Fibroblast of skin of right quadriceps (primary cell): ENCODE measurements at places on chromosomes 1 and 21.

DNA sequence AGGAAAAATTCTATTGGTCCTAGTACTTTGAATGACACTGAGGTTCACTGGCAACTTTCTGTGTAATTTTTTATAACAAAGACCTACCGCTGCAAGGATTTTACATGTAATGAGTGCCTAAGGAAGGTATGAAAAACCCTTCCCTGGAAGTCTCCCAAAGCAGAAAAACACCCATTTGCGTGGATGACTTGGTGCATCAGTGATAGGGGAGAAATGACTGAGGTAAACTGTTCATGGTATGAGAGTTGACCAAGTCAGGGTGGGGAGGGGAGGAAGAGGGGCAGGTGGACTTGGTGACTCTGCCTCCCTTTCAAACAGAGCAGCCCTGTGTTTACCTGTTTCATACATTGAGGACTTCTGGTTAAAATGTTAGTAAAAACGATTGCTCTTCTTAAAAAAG, 78.8 kb upstream of the IPO9 start:
- DNase-seq = no peak

DNA sequence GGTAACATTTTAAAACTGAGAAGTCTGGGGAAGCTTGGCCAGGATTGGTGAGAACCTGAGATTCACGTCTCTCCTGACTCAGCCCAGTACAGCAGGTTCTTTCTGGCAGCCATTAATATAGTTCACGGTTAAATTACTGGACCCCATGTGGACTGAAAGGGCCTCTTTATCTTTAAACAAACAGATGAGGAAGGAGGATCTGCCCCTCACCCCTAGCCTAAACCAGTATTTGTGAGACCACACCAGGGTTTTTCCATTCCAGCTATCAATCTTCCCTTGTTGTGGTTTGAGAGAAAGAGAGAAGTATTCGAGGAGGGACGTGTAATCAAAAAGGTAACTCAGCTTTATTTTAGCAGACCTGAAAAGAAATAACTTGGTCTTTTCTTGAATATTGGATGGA, 137.1 kb downstream of the PROX1 start:
- no peak for DNase-seq

GRCh38 chr21:44696572-44696971, 400 bp upstream of the KRTAP10-12 start:
- no peak for DNase-seq

GRCh38 chr1:161497961-161498360, 7.3 kb upstream of the FCGR2A start:
- DNase-seq = no peak

- DNase-seq = no peak
Measured at GRCh38 chr1:3054474-3054873, 14.5 kb upstream of the PRDM16 start.

DNA sequence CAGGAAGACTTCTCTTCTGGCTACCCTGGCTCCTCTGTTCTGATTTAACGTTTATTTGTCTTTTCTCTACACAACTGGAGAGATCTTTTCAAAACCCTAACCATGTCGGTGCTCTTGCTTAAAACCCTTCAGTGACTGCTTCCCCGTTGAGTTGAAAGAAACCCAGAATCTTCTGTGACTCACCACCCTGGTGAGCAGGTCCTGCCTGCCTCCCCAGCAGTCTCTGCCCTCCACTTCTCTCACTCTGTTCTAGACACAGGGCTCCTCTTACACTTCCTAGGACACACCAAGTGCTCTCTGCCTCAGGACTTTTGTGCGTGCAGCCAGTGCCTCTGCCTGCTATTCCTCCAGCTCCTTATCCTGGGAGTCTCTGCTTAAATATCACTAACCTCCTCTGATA, 131.4 kb downstream of the IER5 start:
- DNase-seq = no peak

GRCh38 chr1:184889902-184890301, 84.4 kb downstream of the NIBAN1 start:
- DNase-seq = no peak

- DNase-seq = no peak
Measured at GRCh38 chr1:62299426-62300200, 19.6 kb downstream of the KANK4 start.

- no peak for DNase-seq
Measured at GRCh38 chr1:226953175-226953800, 13.2 kb downstream of the COQ8A start.

DNA sequence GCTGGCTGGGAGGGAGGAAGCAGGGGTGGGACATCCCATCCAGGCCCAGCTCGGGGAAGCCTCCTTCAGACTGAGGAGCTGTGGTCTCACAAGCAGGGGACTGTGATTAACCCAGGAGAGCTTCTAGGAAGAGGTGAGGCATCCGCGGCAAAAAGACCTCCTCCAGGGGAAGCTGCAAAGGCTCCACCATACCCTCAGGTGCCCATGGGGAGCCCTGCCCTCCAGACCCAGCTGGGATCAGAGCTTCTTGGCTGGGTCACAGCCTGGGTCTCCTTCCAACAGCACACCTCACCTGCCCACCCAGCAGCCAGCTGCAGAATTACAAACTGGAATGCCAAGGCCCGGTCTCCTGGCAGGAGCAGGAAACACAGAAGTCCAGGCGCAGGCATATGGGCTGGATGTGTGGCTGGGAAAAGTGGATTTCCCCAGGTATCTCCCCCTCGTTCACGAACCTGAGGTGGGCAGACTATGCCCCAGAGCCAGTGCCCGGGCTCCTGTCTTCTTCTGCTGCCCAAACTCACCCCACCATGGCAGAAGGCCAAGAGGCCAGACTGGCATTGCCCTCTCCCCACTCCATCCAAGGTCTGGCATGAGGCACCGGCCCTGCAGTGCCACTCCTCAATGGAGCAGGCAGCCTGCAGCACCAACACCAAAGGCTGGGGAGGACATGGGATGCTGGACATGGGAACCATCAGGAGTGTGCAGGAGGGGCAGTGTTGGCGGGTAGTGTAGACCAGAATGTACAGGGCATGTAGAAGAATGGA, 15.4 kb upstream of the ARF1 start:
- DNase-seq = no peak

- DNase-seq = no peak
Measured at GRCh38 chr1:68322096-68322495, 89.8 kb upstream of the WLS start.

DNA sequence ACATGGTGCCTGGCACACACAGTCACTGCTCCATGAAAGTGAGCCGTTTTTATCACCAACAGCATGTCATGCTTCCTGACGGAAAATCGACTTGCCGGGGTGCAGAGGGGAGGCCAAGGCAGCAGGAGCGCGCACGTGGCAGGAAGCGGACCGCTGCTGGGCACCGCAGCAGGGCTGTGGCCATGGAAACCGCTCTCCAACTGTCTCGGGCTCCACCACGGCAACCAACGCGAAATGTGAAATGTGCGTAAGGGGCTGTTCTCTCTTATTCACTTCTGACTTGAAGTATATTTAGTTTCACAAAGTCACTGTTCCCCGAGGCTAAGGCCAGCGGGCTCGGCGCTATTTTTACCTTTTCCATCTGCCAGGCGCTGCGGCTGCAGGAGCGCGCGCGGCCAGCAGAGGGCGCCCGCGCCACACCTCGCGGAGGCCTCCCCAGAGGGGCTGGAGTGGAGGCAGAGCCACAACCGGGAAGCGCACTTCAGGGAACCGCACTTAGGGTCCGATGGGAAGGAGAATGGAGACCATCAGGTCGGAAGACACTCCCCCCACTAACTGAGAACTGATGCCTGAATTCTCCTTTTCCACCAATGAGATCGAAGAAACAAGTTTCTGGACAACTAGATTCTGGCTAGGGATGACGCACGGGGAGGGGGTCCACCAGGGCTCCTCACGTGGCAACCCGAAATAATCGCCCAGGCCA, 19.7 kb downstream of the RCC2 start:
- peak; percentile 54 for DNase-seq

GRCh38 chr1:24696041-24696755, 49.0 kb upstream of the CLIC4 start:
- DNase-seq = no peak

DNA sequence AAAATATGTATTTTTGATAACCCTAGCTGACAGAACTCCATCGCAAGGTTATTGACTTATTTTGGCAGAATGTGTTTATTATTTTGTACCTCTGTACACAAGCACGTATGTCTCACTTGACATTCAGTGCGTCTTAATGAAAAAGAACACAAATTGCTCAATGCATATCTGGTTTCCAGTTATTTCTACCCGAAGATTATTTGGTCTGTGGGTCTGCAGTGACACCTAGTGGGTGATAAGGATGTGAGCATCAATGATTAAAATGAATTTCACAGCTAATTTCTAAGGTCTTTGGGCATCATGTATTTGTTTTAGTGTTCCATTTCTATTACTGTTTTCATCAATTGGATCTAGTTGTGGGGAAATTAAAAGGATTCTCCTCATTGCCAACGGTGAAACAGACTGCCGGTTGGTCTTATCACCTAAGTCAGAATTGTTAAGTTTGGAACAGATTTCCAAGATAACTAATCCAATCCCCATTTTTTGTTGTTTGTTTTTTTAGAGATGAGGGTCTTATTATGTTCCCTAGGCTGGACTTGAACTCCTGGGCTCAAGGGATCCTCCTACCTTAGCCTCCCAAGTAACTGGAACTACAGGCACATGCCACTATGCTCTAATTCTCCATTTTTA, 13.9 kb downstream of the DDX20 start:
- peak; percentile 71 for DNase-seq

GRCh38 chr1:240854367-240854766, 242.4 kb upstream of the GREM2 start:
- peak; percentile 19 for DNase-seq

DNA sequence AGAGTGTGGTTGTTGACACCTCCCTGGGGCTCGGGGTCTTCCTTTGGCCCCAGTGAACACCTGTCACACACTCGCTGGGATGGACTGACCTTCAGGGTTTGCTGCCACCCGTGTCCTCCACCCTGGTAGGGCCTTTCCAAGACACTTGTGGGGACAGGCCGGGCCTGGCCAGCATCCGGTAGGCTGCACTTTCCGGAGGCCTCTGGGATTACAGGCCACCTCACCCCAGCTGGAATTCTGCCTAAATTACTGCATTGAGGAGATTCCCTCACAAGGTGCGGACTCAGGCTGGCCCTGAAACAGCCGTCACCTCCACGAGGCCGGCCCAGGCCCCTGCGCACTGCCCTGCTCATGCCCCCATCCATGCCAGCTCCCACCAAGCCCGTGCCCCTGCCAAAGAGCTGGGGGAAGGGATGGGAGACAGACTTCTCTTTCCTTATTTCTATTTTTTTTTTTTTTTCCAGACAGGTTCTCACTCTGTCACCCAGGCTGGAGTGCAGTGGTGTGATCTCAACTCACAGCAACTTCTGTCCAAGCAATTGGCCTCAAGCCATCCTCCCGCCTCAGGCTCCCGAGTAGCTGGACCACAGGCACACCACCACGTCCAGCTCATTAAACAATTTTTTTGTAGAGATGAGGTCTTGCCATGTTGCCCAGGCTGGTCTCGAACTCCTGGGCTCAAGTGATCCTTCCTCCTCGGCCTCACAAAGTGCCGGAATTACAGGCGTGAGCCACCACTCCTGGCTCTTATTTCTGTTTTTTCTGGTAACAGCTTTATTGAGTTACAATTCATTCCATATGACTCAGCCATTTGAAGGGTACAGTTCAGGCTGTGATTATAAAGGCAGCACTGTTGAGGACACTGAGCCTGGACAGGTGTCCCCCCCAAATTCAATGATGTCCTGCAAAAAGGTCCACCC, 11.3 kb downstream of the CSTB start:
- peak; percentile 22 for DNase-seq

- no peak for DNase-seq
Measured at GRCh38 chr1:1241588-1242219, 4.8 kb downstream of the C1QTNF12 start.

- DNase-seq = no peak
Measured at GRCh38 chr1:170701962-170702361, 38.0 kb downstream of the PRRX1 start.

DNA sequence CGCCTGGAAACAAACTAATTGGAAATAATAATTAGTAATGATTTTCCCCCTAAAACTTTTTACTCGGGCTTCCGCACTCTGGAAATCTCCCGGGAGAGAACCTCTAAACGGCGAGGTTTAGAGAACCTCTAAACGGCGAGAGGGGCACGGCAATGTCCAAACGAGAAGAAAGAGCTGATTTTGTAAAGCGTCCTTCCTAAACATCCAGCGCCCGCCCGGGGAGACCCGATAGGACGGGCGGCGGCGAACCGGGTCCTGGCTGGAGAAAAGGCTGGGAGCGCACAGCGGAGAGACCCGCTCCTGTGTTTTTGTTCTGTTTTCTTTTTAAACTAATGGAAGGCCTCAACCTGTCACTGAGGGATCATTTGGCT, 1.6 kb downstream of the PAX7 start:
- no peak for DNase-seq

GRCh38 chr1:184210862-184211261, 159.3 kb downstream of the TSEN15 start:
- DNase-seq = no peak

DNA sequence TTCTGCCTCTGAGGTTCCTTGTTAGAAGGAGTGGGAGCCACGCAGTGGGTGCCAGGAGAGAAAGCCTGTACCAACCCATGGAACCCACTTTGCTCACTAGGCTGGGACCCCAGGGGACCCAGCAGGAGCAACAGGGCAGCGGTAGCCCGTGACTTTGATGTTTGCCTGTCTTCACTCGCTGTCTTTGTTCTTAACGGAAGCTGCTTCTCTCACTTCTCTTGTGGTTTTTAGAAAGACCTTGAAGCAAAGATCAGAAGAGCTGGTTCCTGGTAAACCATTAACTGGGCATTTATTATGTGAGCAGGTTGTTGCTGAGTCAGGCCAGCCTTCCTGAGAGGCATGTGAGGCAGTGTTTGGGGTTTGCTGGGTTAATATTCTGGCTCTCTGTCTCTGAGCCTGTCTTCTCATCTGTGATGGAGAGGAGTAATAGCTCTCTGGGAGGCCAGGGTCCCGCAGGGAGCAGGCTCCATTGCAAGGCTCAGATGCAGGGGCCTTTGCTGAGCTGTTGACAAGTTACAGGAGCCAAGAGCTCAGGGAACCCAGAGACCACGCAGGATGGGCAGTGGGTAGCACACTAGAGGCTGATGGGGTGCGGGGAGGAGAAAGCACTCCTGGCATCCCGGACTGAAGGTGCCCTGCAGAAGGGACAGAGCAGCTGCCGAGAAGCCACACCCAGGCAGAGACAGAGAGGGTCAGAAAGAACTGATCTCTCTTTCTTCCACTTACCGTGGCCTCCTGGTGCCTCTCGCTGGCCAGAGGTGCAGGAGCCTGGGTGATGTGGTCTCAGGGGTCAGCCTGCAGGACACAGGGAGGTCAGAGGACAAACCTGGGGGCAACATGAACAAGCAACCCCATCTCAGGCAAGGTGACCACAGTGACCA, 367.5 kb upstream of the C1orf174 start:
- no peak for DNase-seq

GRCh38 chr1:81111818-81112217, 688.9 kb upstream of the ADGRL2 start:
- DNase-seq = peak; percentile 62

- DNase-seq = peak; percentile 46
Measured at GRCh38 chr1:169484683-169485430, 887 bp downstream of the SLC19A2 start.
